Stimulated activated CD8-positive, alpha-beta memory T cell treated with anti-CD3 and anti-CD28 coated beads, Interleukin-7, amount 100 ng/mL, for 1 hour (primary cell): ENCODE measurements at places on chromosomes 13 and 19.

DNA sequence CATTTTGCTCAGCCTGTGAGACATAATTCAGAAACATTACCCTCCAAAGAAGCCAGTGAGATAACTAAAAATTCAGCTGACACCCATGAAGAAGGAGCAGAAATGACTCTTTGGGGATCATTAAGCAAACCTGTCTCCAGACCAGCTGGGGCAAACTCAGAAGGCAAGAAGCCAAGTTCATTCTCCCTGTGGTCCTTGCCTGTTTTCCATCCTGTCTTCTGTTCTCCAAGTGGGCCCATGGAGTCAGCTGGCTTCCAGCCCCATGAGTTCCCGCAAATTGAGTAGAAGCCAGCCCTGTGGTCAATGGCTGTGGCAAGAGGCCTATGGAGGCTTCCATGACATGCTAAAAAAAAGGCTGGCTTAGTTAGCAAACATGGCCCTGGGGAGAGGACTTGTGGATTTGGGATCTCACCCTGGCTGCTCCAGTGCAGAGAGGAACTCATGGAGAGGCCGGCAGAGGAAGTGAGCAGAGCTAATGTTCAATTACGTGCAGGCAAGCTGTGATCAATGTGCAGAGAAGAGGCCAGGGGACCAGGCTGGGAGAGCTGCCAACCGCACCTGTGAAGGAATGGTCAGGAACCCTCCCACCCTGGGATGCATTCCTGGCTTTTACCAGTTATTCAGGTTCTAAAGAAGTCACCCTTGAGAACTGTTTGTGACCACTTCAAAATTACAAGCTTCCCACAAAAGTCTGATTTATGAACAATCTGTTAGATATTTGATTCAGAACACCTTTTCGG lies 229.1 kb downstream of the TSHZ3 start:
- no peak for DNase-seq

- peak; percentile 36 for DNase-seq
These were observed 21.1 kb upstream of the ZNF766 start for GRCh38 chr19:52248241-52248640.

GRCh38 chr13:75309981-75310580 lies 171.9 kb downstream of the TBC1D4 start:
- DNase-seq, result no peak

DNA sequence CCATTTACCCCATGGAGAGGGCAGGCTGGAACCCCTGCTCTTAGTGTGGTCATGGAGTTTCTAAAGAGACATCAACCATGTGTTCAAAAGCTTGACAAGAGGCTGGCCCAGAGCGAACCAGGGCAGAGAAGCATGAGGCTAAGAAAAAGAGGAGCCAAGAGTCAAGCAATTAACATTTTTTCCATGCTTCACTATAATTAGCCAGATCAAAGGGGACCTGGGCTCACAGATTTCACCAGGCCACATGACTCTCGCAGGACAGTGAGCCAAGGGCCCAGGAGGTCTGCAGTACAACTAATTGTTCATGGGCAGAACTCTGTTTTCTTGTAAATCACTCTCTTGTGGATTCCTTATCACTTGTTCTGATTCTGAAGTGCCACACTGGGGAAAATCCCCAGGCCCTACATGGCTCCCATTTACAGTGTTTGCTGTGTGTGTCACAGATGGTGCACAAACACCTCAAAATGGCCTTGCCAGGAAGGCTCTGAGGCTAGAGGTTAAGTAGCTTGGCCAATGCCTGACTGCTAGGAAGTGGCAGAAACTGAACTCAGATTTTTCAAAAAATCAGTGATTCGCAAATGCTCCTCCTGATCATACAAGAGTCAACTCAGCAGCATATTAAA lies 101.2 kb downstream of the LHFPL6 start:
- no peak for DNase-seq

GRCh38 chr13:74651121-74651520 lies 516.9 kb upstream of the KLF12 start:
- DNase-seq, result no peak

- peak; percentile 55 for DNase-seq
These were observed 550 bp downstream of the CERS4 start for GRCh38 chr19:8209462-8210378.

DNA sequence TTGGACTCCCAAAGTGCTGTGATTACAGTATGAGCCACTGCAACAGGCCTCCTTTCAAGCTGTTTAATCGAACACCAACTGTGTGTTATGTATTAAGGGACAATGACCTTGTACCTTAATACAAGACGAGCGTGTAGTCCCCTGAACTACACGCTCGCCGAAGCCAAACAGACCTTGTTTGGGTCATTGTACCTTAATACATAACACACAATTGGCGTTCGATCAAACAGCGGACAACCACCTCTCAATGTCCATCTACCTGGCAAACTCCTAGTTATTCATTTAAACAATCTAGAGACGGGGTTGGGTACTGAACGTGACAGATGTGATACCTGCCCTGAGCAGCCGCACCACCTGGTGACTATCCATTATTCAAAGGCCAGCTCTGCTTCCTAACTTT lies 1.3 kb downstream of the CHERP start:
- no peak for DNase-seq

DNA sequence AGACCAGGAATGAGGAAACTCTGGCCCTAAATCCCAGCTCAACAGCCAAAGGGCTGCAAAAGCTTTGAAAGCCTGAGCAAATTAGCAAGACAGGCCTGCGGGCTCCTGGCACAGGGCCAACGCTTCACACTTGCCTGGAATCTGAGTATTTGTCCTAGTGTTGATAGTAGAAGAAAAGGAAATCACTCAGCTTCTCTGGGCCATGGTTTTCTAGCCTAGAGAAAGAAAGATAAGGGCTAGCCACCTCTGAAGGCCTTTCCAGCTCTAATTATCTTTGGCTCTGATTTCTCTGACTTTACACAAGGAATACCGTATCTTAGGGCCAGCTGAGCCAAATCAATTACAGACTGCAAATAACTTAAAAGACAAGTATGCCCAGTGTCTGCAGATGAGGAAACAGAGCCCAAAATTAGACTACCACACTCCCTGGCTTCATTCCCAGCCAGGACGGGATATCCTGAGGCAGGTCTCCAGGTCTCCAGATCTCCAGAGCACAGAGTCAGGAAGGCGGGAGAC lies 69.6 kb downstream of the STK24 start:
- no peak for DNase-seq

- no peak for DNase-seq
These were observed 152.8 kb downstream of the SHISA2 start for GRCh38 chr13:25898991-25899390.

DNA sequence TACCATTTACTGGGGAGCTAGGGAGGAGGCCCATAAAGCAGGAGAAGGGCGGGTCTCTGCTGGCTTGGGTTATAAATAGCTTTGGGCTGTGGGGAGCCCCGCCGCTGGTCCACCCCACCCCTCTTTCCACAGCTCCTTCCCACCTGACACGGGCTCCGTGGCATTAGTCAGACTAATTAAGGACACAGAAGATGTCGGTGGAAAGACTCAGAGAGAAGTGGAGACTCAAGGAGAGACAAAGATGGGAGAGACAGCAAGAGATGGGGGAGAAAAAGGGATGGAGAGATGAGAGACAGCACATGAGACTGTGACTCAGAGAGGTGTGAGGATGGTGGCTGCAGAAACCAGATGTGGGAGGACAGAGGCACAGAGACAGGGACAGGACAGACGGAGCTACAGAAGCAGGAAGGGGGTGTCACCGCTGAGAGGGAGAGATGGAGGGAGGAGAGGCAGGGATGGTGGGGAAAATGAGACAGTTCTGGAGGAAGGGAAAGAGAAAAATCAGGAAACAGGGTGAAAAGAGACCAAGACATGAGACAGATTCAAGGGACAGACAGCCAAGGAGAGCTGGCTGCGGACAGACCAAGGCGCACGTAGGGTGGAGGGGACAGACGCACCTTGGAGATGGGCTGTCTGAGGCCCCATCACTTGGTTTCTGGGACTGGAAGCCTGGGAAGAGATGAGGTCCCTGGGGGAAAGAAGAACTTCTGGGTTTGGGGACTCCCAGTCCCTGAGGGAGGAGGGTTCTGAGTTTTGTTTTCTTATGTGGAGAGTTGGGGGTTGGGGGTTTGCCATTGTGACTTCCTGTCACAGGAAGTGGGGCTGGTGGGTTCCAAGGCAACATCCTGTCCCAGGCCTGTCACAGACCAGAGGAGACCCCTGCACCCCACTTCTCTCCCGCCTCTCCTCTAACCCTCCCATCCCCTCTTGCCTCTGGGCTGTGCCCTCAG lies 4.1 kb downstream of the ARHGEF1 start:
- DNase-seq, result peak; percentile 47

DNA sequence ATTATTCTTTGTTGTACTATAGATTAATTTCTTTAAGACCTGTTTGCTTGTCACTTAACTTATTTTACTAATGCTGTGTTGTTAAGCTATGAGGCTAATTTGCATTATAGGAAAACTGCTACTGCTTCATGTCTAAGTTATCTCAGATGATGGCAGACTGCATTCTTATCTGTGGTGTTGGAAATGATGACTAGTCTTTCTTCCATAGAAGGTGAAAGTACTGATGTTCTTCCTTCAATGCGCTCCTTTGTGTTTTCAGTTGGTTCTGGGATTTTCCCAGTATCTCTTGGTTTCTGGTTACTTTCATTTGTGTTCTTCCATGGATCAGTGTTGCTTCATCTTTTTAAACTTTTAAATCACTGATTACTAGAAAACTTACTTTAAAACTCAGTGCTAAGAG lies 46.9 kb downstream of the TPP2 start:
- DNase-seq, result no peak

- no peak for DNase-seq
These were observed 109.7 kb downstream of the NUFIP1 start for GRCh38 chr13:44879452-44880058.

- no peak for DNase-seq
These were observed 533 bp downstream of the ZNF544 start for GRCh38 chr19:58229255-58229639.

- DNase-seq, result no peak
These were observed 701 bp downstream of the ZNF552 start for GRCh38 chr19:57813919-57814504.

- DNase-seq, result no peak
These were observed 19.5 kb downstream of the PRKD2 start for GRCh38 chr19:46697204-46697960.

- DNase-seq, result no peak
These were observed 130.8 kb downstream of the KL start for GRCh38 chr13:33146843-33147611.

- DNase-seq, result no peak
These were observed 64.7 kb downstream of the COL4A2 start for GRCh38 chr13:110371550-110372465.

DNA sequence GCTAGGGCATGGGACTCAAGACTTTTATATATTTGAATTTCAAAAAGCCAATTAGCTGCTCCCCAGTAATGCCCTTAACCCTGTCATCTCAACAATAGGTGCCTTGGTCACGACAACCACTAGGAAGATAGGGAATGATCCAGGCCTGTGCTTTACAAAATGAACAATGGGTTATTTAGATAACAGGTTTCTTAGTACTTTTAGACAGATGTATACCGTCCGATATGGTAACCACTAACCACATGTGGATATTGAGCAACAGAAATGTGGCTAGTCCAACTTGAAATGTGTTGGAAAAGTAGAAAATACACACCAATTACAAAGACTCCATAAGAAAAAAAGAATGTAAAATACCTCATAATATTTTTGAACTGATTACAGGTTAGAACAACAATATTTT lies 201.2 kb downstream of the LHFPL6 start:
- DNase-seq, result no peak

GRCh38 chr19:45171211-45171623 lies 6.8 kb downstream of the TRAPPC6A start:
- no peak for DNase-seq

- no peak for DNase-seq
These were observed 19.2 kb downstream of the SIGLEC8 start for GRCh38 chr19:51439021-51439465.

- DNase-seq, result no peak
These were observed 125.8 kb upstream of the STARD13 start for GRCh38 chr13:33411312-33411711.

- no peak for DNase-seq
These were observed 74.3 kb upstream of the ZNF43 start for GRCh38 chr19:21910318-21910717.

DNA sequence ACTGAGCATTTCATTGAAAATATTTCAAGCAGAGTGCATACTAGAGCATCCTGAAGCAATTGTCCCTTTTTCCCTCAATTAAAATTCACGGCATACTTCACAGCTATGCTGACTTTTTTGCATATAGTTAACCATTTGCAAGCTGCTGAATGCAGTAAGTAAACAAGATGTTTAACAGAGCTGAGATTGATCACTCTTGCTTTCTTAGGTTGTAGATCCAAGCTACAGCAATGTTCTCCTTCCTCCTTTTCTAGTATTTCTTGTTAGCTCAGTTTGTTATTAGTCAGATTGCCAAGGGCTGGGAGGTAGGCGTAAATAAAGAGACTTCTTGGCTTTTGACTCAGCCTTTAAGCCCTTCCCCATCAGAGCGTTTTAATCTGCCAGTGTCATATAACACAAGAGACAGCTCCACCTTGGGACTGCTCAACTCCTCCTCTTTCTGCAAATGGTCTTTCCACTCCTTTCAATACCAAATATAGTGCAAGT lies at the start of gene SLITRK6:
Gene SLITRK6, minus strand, starts transcription at position 323 of the 486 bp plus-strand sequence. CDS start 2,911 bp downstream, outside the sequence.
- DNase-seq, result no peak

DNA sequence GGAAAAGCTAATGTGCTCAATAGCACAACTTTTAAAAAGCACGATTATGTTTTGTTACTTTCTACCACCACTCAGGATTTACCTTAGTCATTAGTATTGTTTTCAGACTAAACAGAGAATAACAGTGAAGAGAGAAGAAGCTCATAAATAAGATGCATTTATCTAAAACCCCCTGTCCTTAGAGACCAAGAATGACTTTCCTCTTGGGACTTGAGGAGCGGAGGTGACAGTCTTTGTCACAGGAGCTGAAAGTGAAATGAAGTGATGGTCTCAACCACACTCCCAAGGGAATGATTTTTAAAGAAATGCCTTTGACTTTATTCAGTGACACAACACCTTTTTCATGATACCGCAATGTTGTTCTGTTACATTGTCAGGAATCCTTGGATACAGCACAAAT lies 190.6 kb upstream of the NBEA start:
- no peak for DNase-seq

DNA sequence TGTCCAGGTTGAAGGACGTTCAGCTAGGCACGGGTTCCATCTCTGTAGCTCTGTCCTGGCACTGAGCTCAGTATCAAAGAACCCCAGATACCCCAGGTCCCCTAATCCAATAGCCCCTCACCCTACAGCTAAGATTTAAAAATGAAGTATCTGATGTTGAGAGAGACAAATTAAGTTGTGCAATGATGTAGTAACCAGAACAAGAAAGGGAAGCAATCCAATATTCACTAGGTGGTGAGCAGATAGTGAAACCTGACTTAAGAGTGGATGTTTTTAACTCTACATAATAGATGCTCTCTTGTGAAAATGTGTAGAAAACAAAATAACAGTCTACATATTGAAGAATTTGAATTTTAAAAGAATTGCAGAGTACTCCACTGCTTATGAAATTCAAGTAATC lies 1.8 kb downstream of the ACOD1 start:
- DNase-seq, result no peak

- DNase-seq, result no peak
These were observed 57.5 kb downstream of the SERP2 start for GRCh38 chr13:44431150-44431549.

GRCh38 chr13:59495299-59495698 lies 668.4 kb downstream of the DIAPH3 start:
- DNase-seq, result no peak
